ENCODE measurements at places on chromosomes 3 and 15.

DNA sequence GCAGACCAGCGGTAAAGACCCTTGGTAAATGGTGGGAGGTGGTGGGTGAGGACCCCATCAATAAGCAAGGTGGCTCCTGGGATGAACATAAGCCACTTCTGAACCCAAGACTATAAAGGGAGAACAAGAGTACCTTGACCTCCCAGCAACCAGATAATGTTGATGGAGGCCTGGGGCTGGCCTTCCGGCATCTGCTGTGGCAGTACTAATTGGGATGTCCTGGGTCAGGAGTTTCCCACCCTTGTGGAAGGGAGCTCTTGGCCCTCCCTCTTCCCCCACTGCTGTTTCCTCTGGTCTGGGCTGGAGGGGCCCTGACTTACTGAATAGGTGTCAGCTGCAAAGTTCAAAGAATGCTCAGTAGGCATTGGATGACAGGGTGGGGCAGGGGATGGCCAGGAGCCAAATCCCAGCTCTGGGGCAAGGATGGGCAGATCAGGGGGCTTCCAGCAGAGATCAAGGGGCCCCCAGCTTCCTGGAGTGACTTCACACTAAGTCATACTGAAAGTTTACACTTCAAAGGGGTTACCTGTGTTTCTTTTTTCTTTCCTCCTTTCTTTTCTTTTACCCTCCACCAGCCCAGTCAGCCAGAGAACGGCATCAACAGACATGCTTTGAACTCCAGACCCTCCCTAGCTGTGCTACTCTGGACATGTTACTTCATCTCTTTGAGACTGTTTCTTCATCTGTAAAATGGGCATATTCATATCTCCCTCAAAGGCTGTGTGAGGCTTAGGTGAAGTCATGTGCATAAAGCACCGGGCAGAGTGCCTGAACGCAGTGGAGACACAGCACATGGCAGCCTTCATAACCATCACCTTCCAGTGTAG is 1.5 kb downstream of the RBP1 start:
- DNase-seq: no peak

DNA sequence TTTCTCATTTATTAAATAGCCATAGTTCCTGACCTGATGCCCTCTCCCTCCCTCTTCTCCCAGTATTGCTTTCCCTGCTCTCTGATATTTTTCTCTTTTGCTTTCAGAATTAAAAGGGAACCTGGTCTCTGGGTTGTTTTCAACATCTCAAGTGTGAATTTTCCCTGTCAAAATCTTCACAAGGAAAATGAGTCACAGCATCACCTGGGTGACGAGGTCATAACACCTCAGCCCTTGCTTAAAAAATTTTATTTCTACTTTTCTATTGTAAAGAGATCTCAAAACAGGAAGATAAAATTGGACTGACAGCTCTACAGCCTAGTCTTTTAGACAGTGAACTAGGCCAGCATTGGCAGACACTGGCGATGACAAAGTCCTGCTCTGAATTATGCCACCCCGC is 40.1 kb downstream of the GAP43 start:
- no peak for DNase-seq

- no peak for DNase-seq
Observed at GRCh38 chr3:117165601-117166051, 456.0 kb downstream of the TUSC7 start.

GRCh38 chr3:106006001-106006400 is 137.2 kb upstream of the CBLB start:
- DNase-seq: no peak

DNA sequence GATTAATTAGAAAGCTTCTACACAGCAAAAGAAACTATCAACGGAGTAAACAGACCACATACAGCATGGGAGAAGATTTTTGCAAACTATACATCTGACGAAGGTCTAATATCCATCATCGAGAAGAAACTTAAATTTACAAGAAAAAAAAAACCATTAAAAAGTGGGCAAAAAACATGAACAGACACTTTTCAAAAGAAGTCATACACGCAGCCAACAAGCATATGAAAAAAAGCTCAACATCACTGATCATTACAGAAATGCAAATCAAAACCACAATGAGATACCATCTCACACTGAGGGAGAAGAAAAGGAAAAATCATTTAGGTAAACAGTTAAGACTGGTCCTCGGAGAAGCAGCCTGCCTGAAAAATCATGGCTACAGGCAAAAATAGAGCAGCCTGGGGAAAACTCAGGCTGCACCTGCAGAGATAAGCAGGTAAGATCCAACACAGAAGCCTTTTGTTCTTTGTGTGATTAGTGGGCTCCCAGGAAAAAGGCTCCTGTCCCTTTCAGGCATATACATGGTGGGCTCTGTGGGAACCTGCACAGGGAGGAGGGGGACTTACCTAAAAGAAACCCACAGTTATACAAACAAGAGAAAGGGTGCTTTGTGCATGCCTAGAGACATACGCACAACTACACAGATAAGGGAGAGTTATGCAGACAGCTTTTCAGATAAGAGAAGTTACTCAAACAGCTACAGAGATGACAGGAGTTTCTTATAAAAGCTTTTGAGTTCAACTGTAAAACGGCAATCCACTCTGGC is 49.3 kb downstream of the C3orf70 start:
- no peak for DNase-seq

DNA sequence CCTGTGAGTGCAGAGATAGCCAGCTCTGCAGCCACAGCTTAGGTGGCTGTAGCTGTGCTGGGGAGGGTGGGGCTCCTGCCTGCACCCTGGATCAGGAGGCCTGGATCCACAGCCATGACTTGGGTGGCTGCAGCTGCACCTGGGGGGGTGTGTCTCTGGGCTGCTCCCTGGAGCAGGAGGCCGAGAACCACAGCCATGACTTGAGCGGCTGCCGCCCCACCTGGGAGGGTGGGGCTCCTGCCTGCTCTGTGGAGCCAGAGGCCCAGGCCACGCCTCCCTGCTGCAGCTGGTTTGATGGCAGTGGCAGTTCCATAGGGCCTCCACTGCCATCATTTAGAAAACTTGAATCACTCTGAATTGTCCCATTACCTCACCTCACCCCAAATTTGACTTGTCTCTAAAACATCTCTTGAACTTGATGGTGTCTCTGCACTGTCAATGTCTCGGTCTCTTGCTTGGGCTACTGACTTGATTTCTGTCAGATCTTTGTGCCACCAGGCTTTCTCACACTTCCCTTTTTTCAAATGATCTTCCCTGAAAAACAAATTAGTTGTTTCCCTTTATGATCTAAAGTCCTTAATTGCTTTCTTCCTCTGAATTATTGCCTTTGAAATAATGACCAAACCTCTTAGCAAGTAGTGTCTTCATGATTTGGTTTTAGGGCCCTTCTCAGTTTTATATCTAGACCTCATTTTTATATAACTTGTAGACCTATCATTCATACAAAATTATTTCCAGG is 313.2 kb upstream of the MME start:
- no peak for DNase-seq

- no peak for DNase-seq
Observed at GRCh38 chr3:50630877-50631276, 13.9 kb downstream of the MAPKAPK3 start.

DNA sequence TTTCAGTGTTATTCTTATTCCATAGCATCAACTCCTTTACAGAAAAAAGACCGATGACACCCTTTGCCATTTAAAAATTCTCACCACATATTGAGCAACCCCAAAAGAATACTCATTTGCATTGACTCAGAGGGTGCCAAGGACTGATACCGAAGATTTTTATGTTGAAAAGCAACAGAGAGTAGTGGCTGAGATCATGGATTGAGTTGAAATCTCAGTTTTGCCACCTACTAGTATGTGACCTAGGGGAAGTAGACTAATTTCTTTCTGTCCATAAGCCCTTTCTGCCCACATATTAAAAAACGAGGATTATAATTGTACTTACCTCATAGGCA is 313.9 kb upstream of the SATB1 start:
- DNase-seq: no peak

GRCh38 chr3:186413615-186414415 is 51.8 kb upstream of the DGKG start:
- DNase-seq: no peak

GRCh38 chr3:100893108-100893507 is 100.1 kb downstream of the ABI3BP start:
- DNase-seq: no peak
